Hematopoietic multipotent progenitor cell treated with erythropoietin and hydrocortisone succinate and interleukin-3 and kit ligand, for 4 days (in vitro differentiated cells): ENCODE measurements at places on chromosomes 16 and 17.

DNA sequence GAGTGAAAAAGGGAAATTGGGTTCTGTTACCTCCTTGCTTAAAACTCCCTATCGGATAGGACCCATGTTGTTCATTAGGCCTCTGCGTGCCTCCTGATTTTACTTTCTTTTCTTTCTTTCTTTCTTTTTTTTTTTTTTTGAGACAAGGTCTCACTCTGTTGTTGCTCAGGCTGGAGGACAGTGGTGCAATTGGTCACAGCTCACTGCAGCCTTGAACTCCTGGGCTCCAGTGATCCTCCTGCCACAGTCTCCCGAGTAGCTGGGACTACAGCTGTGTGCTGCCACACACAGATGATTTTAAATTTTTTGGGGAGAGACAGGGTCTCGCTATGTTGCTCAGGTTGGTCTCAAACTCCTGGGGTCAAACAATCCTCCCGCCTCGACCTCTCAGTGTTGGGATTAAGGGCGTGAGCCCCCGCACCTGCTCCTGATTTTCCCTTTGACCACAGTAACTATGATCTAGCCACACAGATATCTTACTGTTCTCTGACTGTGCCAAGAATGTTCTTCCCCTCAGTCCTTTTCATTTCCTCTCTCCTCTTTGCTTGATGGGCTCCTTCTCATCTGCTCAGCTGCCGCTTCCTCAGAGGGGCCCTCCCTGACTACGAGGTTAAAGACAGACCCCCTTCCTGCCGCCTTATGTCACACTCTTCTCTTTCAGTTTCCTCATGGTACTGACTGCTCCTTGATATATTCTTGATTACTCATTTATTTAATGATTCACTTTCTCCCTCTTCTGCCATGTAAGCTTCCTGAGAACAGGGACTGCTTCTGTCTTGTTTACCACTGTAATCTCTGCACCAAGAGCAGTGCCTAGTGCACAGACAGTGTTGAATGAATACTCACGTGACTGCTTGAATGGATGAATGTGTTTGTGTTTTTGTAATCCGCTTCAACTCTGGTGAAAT is 44.3 kb downstream of the LCMT1 start:
- DNase-seq: no peak

GRCh38 chr16:89565506-89566372 is 5.3 kb downstream of the RPL13 start:
- DNase-seq: peak; percentile 83

- peak; percentile 69 for DNase-seq
These were observed 261.8 kb upstream of the PSMD7 start for GRCh38 chr16:74034862-74035261.

- DNase-seq: no peak
These were observed at the start of gene HSD17B2 for GRCh38 chr16:82034981-82035612. Gene HSD17B2 (plus strand): TSS chr16:82035253. CDS start chr16:82035425, 172 bp downstream.

DNA sequence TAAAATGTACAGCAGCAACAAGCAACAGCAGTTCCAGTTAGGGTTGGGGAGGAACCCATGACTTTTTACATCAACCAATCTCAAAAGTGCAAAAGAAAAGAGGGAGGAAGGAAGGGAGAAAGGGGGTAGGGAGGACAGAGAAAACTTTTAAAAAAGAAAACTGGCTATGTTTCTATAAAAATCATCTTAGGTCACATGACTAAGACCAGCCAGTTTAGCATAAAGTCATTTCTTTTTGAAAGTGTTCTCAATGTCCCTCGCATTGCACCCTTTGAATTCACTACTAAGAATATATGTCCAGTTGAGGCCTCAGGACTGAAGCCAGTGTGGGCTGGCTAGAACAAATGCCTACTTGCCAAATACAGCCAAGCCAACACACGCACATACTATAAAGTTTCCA is 28.9 kb downstream of the DCUN1D3 start:
- no peak for DNase-seq

DNA sequence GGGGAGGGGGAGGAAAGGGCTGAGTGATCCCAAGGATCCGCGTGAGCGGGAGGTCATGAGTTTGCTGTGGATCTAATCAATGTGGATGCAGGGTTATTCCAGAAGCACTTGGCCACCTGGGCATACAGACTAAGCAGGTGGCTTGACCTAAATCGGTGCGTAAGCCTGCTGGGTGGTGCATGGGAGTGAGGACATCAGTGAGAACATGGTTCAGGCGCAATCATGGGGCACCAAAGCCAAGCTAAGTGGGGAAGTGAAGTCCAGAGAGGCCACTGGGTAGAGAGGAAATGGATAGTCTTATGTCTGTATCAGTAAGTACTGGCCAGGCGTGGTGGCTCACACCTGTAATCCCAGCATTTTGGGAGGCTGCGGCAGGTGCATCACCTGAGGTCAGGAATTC is 18.9 kb upstream of the MFSD6L start:
- DNase-seq: no peak

GRCh38 chr17:35892091-35893035 is 12.2 kb upstream of the CCL5 start:
- DNase-seq: no peak

DNA sequence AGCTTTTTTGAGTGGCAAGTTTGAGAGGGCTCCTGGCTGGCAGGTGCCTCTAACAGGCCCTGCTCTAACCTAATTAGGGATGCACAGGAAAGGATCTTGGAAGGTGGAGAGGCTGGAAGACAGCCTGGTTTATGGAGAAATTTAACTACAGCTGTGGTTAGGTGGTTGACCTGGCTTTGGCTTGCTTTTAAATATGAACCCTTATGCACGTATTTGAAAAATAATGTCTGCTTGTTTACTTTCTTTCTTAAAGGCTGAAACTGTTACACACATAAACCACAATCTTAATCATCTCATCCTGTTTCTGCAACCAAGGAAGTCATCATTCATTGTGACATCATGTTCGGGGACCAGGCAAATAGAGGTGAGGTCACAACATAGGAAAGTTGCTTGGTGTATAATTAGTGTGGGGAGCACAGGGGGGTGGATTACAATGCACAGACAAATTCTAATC is 23.1 kb upstream of the DHRS13 start:
- DNase-seq: peak; percentile 89

DNA sequence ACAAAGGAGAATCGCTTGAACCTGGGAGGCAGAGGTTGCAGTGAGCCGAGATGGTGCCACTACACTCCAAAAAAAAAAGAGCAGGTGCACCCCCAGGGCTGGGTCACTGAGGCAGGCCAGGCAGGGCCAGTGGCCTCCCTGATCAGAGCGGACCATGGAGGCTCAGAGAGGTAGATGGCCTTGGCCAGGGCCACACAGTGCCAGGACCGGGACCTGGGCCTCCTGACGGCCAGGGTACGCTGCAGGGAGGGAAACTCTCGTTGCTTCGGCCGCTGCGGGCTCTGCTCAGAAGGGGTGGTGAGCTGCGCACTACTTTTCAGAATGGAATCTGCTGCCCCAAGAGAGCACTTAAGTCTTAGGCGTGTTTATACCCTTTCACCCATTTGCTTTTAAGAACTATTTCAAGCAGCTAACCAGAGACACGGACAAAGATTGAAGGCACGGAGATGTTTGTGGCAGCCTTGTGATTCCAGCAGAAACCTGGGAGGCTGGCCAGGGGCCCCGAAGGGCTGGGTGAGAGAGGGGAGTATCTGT is 17.1 kb downstream of the MYO1C start:
- DNase-seq: no peak

- no peak for DNase-seq
These were observed 18.3 kb downstream of the TBC1D16 start for GRCh38 chr17:80017226-80018010.

DNA sequence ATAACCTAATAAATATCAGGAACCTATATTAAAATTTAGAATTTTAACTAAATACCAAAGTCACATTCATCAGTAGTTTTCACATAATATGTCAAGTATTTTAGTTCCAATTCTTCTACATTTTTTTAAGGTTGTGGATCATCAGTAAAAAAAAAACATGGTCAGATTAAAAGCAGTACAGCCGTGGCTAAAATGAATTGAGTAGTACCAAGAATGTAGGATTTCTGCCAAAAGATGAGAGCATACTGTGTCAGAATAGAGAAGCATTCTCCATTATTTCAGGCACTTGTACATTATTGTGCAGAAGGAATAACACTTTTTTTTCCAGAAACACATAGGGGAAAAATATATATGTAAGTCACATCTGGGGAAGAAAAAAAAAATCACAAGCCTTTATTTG is 1176.1 kb downstream of the CDH11 start:
- no peak for DNase-seq

DNA sequence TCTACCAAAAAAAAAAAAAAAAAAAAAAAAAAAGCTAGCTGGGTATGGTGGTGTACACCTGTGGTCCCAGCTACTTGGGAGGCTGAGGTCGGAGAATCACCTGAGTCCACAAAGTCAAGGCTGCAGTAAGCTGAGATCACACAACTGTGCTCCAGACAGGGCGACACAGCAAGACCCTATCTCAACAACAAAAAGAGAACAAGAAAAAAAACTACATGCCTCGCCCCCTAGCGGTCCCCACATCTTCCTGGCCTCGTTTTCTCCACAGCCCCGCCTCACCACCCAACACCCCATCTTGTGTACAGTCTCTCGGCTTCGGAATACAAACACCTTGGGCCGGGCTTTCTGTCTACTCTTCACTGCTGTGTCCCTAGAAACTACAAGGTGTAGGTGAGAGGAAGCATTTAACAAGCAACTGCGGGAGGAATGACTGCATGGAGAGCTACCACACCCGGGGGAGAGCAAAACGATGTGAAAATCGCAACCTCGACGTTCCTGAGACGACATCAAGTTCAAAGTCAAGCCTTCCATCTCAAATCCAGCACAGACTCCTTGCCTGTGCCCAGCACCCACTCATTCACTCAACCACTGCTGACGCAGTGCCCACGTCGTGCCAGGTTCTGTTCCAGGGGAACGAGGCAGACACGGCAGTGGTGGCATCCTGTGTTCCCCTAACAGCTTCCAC is 9.0 kb downstream of the NTAN1 start:
- no peak for DNase-seq

DNA sequence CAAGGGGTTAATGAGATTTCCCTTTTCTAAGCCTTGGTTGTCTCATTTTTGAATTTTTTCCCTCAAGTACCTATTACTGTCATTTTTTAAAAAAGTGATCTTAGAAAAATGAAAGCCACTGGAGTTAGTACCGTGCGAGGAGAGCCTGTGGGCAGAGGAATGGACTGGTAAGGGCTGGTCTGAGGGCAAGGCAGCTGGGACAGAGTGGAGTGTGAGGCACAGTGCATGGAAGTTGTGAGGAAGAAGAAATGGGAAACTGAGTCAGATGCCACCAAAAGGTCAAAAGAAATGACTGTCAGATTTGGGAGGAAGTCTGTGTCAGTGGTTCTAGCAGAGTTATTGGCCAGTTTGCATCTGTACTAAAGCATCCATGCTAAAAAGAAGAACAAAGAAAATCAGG is 8.2 kb downstream of the RASD1 start:
- DNase-seq: no peak

- DNase-seq: peak; percentile 45
These were observed 39.8 kb downstream of the ZNF778 start for GRCh38 chr16:89257281-89257731.

DNA sequence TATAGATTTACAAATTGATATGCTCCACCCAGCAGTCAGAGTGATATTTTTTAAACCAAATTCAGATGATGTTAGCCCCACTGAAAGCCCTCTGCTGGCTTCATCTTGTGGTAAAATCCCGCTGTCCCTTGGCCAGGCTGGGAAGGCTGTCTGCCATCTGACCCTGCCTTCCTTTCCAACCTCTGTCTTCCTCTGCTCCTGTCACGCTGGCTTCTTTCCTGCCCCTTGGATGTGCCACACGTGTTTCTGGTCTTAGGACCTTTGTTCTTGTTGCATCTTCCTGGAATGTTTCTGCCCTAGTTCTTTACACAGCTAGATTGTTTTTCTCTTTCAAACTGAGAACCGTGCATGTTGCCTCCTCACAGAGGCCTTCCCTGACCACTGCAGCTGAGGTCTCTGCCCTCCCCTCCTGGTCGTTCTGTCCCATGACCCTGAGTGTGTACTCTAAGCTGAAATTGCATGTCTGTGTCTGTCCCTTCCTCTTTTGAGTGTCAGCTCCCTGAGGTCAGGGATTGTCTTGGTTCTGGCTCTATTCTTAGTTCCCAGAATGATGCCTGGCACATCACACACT is 11.4 kb downstream of the NT5M start:
- DNase-seq: no peak

- DNase-seq: no peak
These were observed 413.0 kb downstream of the CPPED1 start for GRCh38 chr16:12390644-12391043.

DNA sequence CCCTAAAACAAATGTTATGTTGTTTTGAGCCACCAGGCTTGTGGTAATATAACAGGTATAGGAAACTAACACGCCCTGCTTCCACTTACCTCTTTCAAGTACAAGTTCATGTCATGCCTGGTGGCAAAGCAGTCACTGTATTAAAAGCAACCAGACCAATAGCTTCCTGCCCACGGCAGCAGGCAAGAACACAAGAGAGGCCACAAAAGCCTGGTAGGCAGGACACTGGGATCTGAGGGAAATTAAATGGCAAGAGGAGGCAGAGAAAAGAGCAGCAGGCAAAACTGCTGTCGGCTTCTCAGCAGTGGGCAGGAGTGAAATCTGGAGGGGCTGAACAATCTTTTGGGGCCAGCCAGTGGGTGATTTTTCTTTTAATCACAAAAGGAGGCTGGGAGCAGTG is 2.2 kb downstream of the CYTH1 start:
- DNase-seq: no peak

DNA sequence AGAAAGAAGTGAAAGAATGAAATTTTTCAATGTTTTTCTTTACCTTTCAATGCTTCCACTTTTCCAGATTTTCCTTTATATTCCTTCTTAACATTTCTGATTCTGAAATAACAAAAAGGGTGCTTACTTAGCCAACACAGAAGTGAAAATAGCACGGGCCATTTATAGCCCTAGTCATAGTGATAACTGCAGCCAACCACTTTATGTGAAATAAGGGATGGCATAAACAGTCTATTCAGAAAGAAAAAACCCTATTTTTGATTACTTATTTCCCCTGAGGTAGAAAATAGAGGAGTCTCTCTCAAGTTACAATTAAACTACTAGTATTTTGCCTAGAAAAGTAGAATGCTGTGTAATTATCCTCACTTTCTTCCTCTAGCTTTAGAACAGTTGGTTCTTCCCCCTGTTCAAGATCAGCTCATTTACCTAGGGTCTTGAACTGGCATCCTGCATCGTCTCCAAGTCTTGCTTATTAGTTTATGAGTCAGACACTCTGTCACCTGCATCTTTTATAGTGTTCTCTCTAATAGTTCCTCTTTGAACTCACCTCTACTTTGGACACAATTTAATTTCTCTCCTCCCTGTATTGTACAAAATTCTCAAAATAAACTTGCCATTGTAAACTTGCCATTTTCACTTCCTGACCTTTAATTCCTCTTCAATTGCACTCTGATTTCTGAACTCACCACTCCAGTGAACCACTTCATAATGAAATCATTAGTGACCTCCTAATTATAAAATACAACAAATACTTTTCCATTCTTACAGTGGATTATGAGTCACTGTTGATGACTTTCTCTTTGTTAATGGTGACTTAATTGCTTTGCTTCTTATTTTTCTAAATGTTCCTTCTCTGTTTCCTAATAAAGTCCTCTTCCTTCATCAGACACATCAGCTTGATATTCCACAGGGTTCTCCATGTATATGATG is 23.6 kb downstream of the ABCA6 start:
- no peak for DNase-seq
